ENCODE measurements at places on chromosomes 3 and 15.

GRCh38 chr3:196124608-196125007 lies 42.7 kb upstream of the TFRC start:
- DNase-seq = no peak

DNA sequence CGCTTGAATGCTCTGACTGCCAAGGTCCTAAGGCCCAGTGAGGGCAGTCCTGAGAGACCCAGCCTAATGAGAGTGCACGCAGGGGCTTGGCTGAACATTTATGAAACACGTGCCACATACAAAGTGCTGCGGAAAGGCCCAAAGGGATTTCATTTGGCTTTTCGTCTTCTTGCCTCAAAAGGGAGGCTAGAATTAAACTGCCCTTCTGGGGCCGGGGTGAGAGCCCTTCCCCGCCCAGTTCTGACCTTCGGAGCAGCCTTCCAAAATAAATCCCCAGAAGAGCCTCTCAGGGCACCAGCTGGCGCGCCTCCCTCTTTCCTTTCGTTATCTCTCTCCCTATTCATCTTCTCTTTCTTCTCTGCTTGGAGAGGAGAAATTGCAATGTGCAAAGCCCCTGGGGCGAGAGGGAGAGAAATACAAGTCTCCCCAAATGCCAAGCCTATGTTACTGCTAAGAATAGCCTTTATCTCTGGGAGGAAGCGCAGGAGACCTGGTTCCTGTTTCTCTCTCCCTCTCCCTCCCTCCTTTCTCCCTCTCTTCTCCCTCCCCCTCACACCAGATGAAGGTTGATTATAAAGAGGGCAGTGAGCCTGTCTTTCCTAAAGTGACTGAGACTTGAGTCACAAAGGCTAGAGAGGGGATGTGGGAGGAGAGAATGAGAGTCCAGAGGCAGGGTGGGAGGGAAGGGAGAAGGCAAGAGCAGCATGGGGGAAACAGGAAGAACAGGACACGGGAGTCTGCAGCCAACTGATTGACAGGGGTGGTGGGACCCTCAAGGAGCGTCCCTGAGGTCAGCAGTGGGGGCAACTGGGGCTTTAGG lies 36.7 kb upstream of the NDUFB4 start:
- DNase-seq = no peak

GRCh38 chr3:146577662-146578061 lies 27.5 kb downstream of the PLSCR5 start:
- DNase-seq = no peak

GRCh38 chr15:74050556-74051234 lies 31.7 kb downstream of the GOLGA6A start:
- DNase-seq = no peak

DNA sequence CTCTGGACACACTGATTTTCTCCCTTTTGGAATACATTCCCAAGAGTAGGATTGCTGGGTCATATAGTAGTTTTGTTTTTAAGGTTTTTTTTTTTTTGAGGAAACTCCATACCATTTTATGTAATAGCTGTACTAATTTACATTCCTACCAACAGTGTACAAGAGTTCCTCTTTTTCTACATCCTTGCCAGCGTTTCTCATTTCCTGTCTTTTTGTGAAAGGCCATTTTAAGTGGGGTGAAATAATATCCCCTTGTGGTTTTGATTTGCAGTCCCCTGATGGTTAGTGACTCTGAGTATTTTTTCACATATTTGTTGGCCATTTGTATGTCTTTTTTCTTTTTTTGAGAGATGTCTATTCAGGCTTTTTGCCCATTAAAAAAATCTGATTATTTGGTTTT lies 1205.5 kb downstream of the ROBO1 start:
- DNase-seq = no peak

DNA sequence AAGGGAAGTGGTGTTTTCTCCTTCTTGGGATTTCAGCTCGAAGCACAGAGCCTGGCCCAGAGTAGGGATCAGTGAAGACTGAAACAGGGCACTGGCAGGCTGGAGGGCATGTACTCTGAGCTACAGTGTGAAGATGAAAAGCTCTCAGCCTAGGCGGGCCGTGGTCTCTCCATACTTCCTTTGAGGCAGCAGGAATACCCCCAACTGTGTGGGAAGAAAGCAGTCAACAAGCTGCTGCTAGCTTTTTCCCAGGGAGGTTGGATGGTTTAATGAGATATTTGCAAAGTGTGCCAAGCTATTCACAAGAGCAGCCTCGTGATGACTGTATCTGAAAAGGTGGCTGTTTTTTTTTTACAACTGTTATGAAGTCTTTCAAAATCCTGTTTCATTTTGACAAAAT lies 47.2 kb downstream of the NMNAT3 start:
- no peak for DNase-seq

DNA sequence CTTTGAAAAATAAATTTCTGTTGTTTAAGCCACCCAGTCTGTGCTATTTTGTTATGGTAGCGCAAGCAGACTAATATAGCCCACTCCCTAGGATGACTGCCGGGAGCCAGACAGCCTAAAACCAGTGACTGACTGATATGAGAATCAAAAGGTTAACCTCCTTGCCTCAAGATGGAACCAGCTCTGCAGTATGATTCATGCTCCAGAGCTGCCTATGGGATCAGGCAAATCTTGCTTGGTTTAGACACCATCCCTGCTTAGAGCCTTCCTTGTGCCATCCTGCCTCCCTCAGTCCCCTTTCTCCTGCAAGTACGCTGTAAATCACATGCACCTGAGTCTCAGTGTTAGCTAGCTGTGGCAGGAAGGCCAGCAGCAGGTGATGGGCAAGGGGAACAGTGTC lies 39.3 kb downstream of the TRANK1 start:
- DNase-seq = no peak

DNA sequence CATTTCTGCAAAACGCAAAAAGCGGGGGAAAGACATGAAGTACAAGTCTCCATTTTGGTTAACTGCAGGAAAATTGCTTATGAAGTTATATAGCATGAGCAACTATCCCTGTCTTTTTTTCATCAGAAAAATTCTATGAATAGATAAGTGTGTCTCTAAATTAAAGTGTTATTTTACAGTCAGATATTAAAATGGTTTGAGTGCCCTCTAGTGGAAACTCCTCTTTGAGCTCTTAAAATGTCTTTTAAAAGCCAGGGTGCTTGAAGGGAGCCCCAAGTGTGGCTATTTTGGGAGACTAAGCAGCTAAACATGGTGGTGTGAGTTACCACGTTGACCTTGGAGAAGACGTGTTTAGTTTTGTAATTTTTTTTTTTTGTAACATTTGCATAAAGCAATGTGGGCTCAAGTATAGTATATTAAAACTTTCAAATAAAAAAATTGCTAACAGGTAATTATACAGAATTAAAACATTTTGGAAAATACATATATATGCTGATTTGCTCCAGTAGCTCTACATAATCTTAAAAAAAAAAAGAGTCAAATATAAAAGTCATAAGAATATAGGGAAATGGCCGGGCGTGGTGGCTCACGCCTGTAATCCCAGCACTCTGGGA lies 77.2 kb downstream of the PPP2R3A start:
- no peak for DNase-seq

DNA sequence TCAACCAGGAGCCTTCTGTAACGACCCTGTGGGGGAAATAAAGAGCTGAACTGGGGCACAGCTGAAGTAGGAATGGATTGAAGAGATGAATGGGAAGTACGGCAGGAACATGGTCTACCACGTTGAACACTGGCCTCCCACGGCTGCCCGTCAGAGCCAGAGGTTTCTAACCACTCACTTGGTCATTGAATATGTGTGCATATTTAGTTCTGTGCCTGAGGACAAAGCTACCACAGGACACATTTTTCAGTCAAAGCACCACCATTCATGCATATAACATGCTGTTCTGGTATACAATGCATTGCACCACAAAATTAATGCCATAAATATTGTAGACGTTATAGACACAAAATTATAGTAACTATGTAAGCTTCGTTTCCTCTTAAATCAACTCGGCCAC lies 75.5 kb downstream of the MB21D2 start:
- DNase-seq = no peak

DNA sequence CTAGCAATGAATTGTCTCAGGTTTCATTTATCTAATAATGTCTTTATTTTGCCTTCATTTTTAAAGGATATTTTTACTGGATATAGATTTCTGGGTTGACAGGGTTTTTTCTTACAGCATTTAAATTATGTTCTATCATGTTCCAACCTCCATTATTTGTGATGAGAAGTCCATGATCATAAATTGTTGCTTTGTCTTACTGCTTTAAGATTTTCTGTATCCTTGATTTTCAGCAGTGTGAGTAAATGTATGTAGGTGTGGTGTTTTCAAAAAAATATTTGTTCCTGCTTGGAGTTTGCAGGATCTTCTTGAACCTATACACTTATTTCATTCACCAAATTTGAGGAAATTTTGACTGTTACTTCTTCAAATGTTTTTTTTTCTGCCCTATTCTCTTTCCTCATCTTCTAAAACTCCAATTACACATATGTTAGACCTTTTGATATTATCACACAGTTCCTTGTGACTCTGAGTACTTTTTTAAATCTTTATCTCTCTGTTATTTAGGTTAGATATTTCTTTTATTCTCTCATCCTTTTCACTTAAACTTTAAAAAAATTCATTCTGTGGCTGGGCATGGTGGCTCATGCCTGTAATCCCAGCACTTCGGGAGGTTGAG lies 43.7 kb upstream of the SELENOK start:
- no peak for DNase-seq

DNA sequence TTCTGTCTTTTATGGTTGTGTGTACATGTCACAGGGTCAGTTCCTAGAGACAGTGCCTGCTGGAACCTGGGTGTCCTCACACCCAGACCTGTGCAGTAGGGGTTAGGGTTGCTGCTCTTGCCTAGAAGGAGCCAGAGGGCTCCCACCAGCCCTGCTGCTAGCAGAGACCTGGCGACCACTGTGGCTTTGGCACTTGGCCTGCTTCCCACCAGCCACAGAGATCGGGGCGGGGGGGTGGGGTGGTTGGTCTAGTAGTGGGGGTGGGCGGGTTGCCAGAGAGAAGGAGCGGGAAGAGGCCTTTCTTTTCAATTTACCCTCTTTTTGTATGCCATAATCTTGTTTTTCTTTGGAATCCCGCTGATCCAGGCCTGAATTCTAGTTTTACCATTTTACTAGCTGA lies 29.4 kb downstream of the EEFSEC start:
- no peak for DNase-seq

- DNase-seq = no peak
Observed at GRCh38 chr15:34621675-34622074, 38.2 kb upstream of the GOLGA8B start.

- no peak for DNase-seq
Observed at GRCh38 chr15:87570206-87570605, 686.3 kb downstream of the NTRK3 start.

DNA sequence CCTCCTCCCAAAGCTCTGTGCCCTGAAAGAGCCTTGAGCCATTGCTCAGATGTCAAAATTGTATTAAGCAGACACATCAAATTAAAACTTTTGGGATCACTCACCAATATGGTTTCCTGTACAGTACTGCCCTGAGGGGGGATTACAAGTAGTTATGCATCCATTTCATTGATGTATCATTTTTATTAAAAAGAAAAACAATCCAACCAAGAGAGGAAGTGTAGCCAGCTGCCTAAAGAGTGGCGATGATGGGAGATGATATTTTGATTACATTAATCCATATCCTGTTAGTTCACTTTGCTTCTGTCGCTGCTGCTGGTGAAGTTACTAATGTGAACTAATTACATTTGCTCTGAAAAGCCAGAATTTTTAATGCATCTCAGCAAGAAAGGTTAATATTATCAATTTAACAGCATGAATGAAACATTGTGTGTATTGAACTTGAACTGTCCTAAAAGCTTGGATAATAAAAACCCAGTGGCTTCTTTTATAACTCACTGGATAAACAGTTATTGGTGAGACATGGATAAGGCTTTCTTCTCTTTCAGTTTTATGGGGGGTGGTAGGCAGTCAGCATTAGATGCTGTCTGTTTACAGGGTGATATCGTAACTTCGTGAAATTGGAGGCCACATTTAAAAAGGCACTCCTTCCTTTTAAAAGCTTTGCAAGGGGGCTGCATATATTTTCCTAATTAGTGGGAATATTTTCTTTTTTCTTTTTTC lies 87.7 kb downstream of the IGF1R start:
- no peak for DNase-seq

GRCh38 chr15:89167267-89168176 lies 53.9 kb downstream of the RLBP1 start:
- DNase-seq = peak; percentile 40

- peak; percentile 59 for DNase-seq
Observed at GRCh38 chr15:85412956-85413854, 32.8 kb downstream of the AKAP13 start.

GRCh38 chr15:52419494-52419893 lies 109.2 kb downstream of the MYO5A start:
- DNase-seq = no peak

GRCh38 chr15:31483053-31483985 lies 156.7 kb downstream of the KLF13 start:
- peak; percentile 56 for DNase-seq
